Activated CD4-positive, alpha-beta T cell treated with anti-CD3 and anti-CD28 coated beads for 1 hour (primary cell): ENCODE measurements at places on chromosomes 5 and 9.

GRCh38 chr5:11174591-11174990, 413.6 kb upstream of the DAP start:
- no peak for DNase-seq

DNA sequence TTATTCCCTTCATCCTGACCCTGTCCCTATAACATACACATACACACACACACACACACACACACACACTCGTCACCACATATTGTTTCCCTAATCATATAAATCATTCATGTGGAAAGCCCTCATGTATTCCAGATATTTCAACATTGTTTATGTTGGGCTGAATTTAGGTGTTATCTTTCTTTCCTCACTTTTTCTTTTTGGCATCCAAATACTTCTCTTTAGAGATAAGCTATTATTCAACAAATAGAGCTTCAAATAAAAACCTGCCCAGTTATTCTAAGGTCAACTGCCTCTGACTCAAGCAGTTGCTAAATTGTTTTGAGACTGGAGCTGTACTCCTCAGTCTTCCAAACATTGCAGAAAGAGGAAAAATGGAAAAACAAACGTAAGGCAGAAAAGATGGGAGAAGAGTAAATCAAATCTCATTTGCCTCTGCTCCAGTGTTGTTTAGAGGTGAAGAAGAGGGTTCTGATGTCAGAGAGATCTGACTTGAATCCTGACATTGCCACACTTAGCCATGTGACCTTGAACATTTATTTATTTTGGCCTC, 215.7 kb downstream of the GAS1 start:
- no peak for DNase-seq

DNA sequence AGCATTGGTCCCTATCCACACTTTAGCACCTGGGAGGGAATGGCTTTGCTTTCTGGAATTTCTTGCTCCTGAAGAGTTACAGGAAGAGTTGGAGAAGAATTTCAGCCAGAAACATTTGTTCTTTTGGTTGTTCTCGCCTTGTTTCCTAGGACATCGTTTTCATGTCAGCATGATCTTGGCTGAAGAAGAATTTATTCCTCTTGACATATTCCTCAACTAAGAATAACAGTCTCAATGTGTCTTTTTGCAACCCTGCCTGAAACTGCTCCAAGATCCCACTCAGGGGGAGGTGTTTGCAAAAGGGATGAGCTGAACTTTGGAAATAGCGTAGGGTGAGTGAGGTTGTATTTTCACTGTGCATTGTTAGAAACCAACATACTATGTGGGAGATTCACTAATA, 26.1 kb downstream of the MAMDC2 start:
- DNase-seq: no peak

DNA sequence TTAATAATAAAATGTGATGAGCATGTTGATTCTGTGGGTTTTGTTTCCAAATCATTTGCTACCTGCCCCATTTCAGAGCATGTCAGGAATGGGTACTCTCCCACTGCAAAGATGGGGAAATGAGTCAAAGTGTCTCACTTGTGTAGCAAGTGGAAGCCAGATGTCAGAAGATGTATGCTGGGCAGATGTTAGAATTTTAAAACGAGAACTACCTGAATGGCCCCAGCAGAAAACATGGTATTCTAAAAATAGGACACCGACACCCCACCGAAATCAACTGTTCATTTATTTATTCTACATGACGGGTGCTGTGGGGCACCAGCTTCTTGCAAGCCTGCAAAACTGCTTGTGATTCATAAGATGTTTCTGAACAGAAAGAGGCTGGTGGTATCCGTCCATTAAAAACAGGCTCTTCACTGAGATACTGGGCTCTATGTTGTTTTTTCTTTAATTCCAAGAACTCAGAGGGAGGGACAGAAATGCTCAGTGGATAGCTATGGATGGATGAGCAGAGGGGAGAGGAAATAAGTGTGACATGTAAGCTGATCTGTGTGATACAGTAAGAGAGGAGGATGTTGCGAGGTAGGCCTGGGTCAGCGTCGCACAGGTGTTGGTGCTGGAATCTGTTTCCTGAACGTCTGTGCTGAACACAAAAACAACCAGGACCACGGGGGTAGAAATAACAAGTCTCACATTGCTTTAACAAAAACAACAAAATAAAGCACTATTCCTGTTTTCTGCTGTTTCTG, 157.2 kb downstream of the EFNA5 start:
- no peak for DNase-seq

GRCh38 chr5:131496400-131496713, 138.7 kb downstream of the RAPGEF6 start:
- no peak for DNase-seq

- no peak for DNase-seq
Measured at GRCh38 chr5:10562201-10563109, 1.4 kb upstream of the ANKRD33B start.

DNA sequence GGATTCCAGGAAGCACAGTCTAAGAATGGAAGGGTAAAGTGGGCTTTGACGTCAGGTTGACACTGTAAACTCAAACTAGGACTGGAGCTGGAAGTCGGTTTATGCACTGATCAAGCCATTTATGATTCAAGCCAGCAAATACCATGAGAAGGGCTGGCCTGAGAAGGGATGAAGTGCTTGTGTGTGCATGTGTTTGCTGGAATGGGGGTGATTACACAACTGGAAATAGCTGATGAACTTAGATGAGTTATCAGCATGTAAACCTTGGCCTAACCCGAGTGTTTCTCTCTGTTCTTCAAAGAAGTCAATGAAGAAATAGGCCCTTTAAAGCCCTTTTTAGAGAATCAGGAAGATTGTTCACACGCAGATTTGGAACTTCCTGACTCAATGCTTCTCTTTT, 287.6 kb downstream of the RFX3 start:
- no peak for DNase-seq

DNA sequence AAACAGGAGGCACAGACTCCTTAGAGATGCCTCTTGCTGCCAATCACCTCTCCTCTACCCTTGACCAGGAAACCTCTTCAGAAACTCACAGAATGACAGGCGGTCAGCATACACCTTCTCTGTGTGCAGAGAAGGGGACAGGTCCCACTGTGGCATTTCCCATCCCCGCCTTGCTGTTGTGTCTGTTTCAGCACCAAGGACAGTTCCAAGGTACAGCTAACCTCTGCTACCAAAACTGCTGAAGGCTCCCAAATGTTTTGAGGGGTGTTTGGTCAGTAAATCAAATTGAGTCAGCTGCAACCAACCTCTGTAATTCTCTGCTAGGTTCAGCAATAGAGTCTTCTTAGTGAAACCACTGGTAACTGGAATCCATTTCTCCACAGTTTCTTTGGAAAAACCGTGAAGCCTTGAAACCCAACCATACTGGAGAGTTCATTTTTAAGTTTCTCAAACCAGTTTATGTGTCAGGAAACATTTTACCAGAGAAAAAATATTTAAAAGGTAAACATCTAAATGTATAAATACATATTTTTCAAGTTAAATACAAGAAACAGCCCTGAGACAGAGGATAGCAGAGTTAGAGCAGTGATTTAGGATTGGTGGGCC, 122.0 kb downstream of the DRD1 start:
- no peak for DNase-seq

- DNase-seq: no peak
Measured at GRCh38 chr5:84709075-84709474, 324.4 kb upstream of the EDIL3 start.

DNA sequence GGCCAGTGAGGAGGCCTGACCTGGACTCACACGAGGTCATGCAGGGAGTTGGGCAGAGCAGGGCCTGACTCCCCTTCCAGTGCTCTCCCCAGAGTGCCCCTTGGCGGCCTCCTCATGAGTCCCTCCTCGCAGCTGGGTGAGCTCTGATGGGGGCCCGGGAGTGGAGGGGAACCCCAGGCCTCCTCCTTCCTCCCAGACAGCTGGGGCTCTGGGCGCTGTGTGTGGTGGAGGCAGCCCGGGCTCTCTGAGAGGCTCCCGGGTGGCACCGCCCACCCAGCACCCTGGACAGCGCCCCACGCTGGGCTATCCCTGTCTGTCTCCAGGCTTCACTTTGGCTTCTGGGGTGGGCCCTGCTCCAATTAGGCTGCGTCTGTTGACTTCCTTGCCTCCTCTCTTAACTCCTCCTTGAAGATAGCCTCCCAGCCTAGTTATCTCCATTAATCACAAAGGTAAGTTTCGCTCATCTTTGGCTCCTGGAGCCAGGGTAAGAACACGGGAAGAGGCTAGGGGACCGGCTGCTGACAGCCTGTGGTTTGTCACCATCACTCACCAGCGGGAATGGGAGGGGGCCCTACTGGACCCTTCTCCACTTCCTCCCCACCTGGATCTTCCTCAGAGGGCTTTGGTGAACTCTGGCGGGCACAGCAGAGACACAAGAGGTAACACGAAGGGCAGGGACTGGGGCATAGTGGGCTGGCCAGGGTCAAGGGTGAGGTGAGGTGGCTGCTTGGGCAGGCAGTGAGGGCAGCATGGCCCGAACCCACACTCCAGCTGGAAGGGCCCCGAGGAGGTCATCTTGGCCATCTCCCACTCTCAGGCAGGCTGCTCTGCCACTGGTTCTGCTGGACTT, 13.1 kb downstream of the PSD2 start:
- no peak for DNase-seq

- DNase-seq: no peak
Measured at GRCh38 chr9:99274495-99274894, 52.4 kb downstream of the SEC61B start.

- peak; percentile 42 for DNase-seq
Measured at GRCh38 chr5:10635257-10635866, 71.5 kb downstream of the ANKRD33B start.

DNA sequence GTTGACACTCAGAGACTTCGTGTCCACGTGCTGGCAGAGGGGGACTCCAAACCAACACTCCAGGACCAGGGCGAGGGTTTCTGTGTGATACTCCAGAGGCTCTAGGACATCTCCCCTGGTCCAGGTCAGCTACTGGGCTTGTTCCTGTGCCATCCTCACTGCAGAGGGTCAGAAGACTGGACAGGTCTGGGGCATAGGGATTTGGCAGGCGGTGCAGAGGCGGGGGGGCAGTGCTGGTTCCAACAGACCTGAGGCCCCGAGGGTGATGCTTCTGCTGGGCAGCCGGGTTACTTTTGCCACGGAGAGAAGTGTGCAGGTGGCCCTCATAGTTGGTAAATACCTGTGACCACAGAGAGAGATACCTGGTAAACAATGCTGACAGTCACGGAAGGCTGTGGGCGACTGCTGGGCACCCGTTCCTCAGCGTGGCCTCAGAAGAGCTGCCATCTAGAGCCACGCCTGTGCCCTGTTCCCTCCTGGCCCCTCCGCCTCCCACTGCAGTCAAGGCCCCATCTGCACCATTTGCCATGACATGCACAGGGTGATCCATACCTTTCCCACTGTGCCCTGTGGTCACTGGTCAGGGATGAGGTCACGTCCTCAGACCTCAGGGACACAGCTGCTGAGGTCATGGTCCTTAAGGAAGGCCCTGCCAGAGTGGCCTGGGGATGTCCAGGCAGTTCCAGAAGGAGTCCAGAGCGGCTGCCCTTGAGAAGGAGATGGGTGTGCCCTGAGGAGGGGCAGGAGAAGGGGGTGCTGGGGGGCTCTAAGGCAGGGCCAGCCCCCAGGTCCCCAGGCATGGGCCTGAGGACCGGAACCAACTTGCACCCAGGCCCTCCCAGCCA, 30.0 kb downstream of the TRIP13 start:
- no peak for DNase-seq

DNA sequence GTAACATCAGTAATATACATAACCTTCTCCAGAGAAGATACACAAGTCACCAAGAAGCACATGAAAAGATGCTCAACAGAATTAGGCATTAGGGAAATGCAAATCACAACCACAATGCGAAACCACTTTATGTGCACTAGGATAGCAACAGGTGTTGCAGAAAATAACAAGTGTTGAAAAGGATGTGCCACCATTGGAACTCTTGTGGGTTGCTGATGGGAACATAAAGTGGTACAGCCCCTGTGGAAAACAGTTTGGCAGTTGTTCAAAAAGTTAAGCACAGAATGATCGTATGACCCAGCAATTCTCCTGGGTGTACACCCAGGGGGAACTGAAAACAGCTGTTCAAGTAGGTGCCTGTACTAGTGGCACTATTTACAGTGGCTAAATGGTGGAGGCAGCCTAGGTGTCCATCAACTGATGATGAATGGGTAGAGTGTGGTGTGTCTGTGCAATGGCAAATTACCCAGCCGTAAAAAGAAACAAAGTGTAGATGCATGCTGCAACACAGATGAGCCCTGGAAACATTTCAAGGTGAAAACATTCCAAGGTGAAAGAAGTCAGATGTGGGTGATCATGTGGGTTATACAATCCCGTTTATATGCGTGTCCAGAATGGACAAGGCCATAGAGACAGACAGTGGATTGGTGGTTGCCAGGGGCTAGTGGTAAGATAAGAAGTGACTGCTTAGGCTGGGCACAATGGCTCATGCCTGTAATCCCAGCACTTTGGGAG, 27.2 kb downstream of the CCDC69 start:
- no peak for DNase-seq

- no peak for DNase-seq
Measured at GRCh38 chr9:110141227-110141793, 66.6 kb downstream of the C9orf152 start.

DNA sequence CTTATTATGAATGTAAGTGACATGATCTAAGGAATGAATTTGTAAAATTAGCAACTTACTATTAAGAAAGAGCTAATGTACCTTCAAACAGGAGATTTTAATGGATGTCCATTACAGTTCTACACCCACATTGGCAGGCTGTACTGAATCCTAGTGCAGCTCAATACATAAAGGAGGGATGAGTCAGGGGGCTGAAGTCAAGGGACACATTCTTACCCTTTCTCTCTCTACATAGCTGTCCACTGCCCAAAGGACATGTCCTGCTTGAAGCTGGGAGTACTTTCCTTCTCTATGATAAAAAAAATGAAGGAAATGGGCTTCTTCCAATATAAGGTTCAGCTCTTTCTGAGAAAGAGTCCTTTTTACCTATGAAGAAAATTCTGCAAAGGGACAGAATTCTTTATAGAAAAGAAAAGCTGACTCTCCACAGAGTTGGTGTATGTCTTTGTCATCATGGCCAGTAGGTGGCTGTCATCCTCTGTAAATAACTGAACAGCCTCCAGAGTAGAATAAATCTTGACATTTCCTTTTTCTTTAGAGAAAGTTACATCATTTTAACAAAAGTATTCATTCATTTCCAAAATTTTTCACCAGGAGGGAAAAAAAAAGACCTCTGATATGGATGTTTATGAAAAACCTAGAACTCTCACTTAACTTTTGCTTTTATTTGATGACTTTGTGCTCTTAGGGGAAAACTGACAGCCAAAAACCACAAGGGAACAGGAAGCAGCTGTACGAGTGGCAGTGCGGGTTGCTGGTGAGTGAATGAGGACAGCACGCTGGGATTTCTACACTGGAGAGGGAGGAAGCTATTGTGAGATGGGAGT, 13.1 kb upstream of the IFNA14 start:
- DNase-seq: no peak
